ENCODE measurements at places on chromosomes 16 and 17.

GRCh38 chr17:44848961-44849489 lies 1.3 kb downstream of the HIGD1B start:
- no peak for DNase-seq

GRCh38 chr17:7745748-7746470 lies 28.4 kb downstream of the DNAH2 start:
- DNase-seq, result no peak

- DNase-seq, result no peak
Observed at GRCh38 chr17:1743088-1743439, 393 bp downstream of the SERPINF2 start.

- no peak for DNase-seq
Observed at GRCh38 chr17:78276098-78276887, 44.9 kb downstream of the TMEM235 start.

GRCh38 chr17:47287068-47287467 lies 33.4 kb downstream of the ITGB3 start:
- no peak for DNase-seq

GRCh38 chr17:14321476-14321949 lies 20.6 kb downstream of the HS3ST3B1 start:
- no peak for DNase-seq

DNA sequence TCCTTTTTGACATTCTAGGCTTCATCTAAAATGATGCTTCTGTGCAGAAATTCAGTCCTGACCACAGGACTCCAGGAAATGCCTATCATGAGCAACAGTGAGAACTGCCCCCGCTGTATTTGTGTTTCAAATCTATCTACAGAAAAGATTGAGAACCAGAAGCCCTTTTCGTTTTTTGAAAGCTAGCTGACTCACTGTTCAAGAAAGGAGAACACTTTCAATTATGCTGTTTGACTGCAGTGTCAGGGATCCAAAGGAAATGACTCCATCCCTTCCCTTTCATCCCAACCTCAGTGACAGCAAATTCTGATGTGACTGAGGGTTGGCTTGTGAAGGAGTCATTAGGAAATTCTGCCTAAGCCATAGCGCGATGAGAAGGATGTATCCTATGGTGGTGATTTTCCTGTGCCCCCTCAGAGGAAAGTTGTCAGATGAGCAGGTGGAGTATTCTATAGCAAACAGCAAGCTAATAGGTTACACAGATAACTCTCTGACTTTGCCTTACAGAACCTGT lies 622.3 kb downstream of the TMEM114 start:
- no peak for DNase-seq

DNA sequence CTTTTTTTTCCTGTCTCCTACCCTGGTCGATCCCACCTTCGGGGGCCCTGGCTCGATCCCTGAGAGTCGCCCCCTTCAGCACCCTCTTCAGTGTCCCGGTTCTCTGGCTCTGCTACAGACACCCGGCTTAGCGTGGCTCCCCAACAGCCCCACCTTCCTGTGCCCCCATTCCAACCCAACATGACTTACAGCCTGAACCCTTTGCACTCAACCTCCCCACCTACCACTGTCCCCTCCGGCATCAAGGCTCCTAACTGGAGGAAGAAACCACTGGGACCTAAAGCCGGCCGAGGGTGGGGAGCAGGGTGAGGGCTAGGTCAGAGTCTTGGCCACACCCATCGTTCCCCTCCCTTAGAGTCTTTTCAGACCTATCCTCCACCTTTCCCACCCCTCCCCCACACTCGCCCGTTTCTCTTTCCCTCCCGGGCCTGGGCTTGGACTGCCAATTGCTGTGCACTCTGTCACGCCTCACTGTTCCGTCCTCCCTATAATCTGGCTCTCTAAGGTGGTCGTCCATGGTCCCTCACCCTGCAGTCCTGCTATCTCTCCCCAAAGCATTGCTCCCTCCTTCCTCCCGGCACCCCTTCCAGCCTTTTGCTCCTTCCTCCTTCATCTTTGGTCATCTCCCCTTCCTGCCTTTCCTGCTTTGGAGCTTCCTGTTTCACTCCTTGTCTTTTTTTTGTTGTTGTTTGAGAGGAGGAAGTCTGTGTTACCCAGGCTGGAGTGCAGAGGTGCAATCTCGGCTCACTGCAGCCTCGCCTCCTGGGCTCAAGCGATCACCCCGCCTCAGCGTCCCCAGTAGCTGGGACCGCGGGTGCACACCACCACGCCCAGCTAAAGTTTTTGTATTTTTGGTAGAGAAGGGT lies 890 bp upstream of the CLDN7 start:
- peak; percentile 37 for DNase-seq

DNA sequence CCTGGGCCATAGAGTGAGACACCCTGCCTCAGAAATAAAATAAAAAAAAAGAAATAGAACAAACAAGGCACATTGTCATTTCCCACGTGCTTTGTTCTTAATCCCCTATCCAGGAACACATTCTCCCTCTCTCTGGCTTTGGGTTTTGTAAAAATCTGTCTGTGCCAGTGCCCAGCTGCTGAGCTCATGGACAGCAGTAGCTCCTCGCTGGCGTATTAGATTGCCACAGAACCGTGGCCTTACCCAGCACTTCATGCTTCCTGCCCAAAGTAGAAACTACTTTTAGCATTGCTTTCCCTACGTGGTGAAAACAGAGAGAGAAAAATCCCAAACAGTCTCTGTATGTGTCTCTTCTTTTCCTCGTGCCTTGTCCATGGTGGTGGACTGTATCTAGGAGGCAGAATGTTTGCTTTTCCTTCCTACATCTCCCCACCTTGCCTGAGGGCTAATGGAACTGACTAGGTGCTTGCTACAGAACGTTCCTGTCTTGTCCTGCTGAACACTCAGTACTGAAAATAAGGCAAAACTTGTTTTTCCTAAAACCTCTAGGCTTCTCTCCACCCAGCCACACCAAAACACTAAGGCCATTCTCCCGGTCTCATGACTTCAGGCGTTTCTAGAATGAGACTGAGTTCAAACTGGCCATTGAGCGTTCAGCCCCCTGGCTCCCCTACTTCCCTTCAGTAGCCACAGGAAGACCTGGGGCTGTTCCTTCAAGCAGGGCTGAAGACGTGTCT lies 26.1 kb downstream of the MNT start:
- DNase-seq, result no peak

GRCh38 chr17:40707745-40708144 lies 4.2 kb upstream of the KRT24 start:
- no peak for DNase-seq

- DNase-seq, result no peak
Observed at GRCh38 chr17:19986941-19987861, 9.6 kb upstream of the AKAP10 start.

DNA sequence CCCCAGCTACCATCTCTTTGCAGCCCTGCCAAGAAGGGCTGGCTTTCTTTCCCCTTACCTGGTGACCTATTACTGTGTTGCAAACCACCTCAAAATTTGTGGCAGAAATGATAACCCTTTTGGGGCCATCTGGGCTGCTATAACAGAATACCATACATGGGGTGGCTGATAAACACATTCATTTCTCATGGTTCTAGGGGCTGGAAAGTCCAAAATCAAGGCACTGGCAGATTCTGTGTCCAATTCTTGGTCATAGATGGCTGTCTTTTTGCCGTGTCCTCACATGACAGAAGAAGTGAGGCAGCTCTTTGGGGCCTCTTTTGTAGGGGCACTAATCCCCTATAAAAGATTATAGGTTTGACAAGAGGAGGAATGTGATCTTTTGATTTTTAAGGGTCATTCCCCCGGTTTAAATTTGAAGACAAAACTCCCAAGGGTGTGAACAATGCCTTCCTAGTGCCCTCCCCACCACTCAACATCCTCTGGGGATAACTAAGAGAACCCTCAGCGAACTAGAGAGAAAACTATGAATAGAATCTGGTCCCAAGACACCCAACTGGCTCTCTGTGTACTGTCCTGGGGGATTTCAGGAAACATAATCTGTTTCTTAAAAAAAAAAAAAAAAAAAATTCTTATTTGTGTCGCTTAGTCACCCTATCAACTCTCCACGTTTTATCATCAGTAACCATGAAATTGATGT lies 1.7 kb upstream of the METTL22 start:
- DNase-seq, result no peak

- no peak for DNase-seq
Observed at GRCh38 chr16:60181536-60181935, 1447.4 kb upstream of the GOT2 start.

GRCh38 chr17:38591759-38592241 lies 14.0 kb downstream of the SRCIN1 start:
- DNase-seq, result no peak

Measured in stimulated activated CD4-positive, alpha-beta T cell treated with anti-CD3 and anti-CD28 coated beads, Interleukin-2, amount 100 ng/mL, for 24 hours (primary cell).